ENCODE measurements at places on chromosomes 12 and 14.

GRCh38 chr12:109888179-109889020, 8.1 kb upstream of the GLTP start:
- peak; percentile 84 for DNase-seq

DNA sequence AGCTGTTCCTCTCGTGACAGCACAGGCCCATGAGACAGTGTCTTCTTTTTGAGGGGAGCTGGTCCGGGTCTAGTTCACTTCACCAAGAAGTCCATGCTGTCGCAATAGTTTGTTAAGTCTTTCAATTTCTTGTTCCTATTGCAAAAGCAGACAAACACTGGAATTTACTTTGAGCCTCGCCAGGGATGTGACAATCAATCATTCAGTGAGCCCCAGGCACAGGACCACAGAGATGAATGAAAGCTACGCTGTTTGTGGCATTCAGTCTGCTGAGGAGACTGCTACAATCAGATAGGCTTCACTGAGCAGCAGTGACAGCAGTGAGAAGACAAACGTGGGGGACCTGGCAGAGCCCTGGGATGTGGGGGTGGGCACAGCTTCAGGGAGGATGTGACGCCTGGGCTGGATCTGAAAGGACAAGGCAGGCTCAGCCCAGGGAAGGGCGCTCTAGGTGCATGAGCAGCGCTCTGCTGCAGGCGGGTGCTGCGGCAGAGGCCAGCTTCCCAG, 35.5 kb downstream of the TCTN1 start:
- DNase-seq, result peak; percentile 62

DNA sequence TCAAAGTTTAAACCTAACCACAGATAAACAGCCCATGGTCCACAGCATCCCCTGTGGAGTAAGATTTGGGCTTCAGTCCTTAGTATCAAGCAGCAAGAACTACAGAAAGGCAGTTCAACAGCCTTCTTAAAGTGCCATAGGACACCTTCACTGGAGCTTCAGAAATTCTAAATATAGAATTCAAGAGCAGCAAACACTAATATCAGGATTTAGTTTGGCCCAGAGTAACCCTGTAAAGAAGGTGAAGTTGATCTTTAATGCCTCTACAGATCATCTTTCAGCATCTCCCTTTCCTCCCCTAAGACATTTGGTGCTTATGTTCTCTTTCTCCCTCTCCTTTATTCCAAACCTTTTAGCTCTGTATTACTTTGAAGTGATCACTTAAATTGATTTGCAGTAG, 59.5 kb upstream of the ARHGAP5 start:
- DNase-seq, result no peak

DNA sequence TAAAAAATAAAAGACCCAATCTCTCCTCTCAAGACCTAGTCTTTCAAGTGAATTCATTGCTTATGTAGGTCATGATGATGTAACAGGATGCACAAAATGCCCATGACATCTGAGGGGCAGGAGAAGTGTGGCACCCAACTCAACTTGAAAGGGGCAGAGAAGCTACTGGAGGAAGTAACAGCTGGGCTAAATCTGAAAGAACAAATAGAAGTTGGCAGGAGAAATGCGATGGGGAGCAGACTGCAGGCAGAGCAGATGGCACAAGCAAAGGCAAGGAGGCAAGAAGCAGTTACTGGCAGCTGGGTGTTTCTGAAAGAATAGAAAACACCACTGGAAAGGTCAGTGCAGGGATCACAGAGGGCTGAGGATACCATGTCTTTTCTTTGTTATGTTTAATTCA, 14.6 kb downstream of the SLC38A4 start:
- no peak for DNase-seq

- DNase-seq, result peak; percentile 11
Measured at GRCh38 chr14:23185063-23185462, 1.6 kb upstream of the SLC7A8 start.

- DNase-seq, result peak; percentile 20
Measured at GRCh38 chr14:21054123-21054767, 3.4 kb upstream of the RNASE8 start.

DNA sequence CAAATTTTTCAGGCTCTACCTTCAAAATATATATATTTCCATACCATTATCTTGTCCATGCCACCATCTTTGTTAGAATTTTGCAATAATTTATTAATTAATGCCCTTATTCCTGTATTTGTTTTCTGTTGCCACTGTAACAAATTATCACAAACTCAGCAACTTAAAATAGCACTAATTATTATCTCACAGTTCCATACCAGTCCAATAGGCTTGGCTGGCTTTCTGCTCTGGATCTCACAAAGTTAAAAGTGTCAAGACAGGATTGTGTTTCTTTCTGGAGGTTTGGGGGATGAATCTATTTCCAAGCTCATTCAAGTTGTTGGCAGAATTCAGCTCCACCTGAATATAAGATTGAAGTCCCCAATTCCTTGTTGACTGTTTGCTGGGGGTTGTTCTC, 58.6 kb upstream of the SLC38A4 start:
- DNase-seq, result no peak

DNA sequence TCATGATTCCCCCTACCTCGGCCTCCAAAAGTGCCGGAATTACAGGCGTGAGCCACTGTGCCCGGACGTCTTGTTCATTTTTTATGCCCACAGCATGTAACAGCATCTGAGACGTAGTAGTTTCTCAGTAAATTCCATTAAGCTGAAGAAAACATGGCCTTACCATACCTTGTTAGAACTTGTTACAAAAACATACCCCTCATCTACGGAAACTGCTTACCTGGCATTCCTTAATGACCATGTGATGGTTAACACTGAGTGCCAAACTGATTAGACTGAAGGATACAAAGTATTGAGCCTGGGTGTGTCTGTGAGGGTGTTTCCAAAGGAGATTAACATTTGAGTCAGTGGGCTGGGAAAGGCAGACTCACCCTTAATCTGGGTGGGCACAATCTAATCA, 186.8 kb downstream of the CEP128 start:
- no peak for DNase-seq

GRCh38 chr12:96195845-96196451, 1.8 kb downstream of the ELK3 start:
- peak; percentile 28 for DNase-seq

DNA sequence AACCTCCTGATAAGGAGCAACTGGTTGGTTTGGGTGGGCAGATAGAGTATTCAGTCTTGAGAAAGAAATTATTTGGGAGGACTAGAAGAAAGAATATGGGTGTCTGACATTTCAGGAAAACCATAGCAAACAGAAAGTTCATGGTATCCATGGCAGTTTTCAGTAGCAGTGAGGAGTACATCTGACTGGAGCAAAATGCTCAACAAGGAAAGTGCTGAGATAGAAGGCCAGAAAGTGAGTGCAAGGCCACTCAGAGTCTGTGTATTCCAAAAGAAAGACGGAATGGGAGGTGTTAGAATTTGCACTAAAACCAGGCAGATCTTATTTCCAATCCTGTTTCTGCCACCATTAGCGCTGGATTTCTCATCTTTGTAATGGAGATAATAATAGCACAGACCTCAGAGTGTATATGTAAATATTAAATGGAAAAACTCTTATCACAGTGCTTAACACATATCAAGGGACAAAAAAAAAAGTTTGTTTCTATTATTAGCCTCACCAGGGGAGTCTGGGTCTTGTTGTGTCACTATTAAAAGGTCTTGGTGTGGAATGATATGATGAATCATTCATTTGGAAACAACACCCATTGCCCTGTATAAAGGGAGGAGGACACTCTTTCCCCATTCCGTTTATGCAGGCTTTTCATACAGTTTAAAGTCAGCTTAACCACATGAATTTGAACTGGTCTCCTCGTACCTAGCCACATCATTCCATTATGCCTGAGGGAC, 349.8 kb downstream of the IPO8 start:
- DNase-seq, result no peak

GRCh38 chr12:52227606-52228166, 5.4 kb upstream of the KRT7 start:
- DNase-seq, result no peak

GRCh38 chr14:89303456-89304435, 113.3 kb downstream of the FOXN3 start:
- DNase-seq, result peak; percentile 88

- peak; percentile 84 for DNase-seq
Measured at GRCh38 chr12:56987551-56988053, 18.7 kb downstream of the ZBTB39 start.

GRCh38 chr12:124233041-124233796, 61.7 kb upstream of the RFLNA start:
- no peak for DNase-seq

DNA sequence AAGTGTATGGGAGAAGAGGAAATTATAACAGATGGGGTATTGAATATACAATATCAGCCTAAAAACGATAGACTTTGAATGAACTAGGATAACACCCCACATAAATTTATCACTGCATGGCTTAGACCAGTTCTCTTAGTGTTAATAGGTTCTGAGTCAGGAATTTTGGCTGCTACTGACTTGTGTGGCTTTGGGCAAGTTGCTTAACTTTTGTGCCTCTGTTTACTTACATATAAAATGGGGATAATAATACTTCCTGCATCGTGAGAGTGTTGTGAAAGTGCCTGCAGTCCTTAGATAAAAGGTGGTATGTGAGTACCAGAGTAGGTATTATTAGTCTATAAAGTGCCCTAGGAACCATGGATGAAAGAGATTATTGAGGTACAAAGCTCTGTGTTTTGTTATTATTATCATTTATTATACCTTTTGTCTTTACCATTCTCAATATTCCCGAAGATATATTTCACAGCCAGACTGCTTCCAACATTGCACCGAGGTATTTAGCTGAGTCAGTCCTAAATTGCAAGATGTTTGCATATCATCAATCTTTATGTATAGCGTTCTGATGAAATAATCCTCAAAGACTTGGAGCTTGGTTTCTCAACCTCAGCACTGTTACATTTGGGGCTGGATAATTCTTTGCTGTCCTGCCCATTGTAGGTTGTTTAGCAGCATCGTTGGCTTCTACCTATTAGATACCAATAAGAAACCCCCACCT, 2.3 kb upstream of the PAWR start:
- no peak for DNase-seq

DNA sequence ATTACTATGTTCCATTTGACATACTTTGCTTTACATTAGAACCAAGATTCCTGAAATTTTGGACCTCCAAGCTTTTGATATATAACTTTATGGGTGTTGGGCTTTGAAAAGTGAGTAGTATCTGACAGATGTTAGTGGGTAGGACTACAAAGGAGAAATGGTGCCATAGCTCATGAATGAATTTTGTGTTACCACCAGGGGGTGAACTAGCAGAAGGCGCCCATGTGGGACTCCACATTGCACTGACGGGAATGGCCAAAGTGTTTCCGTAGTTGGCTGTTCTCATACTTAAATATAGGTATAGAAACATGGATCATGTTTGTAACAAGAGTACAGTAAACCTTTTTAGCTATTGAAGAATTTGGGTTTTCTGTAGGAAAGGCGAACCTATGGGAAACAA, 337.5 kb downstream of the FLRT2 start:
- peak; percentile 10 for DNase-seq

DNA sequence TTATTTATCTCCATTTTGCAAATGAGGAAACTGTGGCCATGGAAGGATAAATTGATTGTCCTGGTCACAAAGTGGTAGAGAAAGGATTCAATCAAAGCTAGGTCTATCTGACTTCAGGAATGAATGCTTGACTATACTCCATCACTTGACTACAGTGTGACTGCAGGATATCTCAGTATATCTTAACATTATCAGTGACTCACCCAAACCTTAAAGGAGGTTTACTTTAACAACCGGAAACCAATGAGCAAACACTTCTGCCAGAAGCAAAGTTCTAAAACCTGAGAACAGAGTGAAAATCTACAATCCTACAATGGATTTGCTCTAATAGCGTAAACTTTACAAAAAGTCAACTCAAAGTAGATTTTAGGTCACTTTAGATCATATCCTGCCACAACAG, 277.0 kb downstream of the CEP128 start:
- DNase-seq, result no peak

- DNase-seq, result no peak
Measured at GRCh38 chr14:48786498-48786897, 799.7 kb downstream of the RPS29 start.
